ENCODE measurements at places on chromosomes 16 and 17.

GRCh38 chr17:69528035-69528434, 113.5 kb downstream of the MAP2K6 start:
- DNase-seq = no peak

- no peak for DNase-seq
Observed at GRCh38 chr16:75087375-75087979, 29.1 kb downstream of the LDHD start.

DNA sequence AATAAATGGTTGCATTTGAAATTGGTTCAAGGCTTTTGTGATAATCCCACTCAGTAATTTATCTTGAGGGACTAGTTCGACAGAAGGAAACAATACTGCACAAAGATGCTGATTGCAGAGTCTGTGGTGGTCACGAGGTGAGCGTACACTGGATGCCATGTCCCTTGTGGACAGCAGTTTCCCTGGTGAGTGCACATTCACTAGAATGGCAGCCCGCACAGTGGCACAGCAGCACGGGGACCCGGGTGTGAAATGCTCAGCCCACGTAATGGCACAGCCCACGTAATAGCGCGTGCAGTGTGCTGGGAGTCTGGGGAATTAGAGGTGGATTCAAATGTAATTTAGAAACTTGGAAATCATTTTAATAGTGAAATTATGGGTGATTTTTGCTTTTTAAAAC, 154.0 kb downstream of the LGALS9B start:
- no peak for DNase-seq

DNA sequence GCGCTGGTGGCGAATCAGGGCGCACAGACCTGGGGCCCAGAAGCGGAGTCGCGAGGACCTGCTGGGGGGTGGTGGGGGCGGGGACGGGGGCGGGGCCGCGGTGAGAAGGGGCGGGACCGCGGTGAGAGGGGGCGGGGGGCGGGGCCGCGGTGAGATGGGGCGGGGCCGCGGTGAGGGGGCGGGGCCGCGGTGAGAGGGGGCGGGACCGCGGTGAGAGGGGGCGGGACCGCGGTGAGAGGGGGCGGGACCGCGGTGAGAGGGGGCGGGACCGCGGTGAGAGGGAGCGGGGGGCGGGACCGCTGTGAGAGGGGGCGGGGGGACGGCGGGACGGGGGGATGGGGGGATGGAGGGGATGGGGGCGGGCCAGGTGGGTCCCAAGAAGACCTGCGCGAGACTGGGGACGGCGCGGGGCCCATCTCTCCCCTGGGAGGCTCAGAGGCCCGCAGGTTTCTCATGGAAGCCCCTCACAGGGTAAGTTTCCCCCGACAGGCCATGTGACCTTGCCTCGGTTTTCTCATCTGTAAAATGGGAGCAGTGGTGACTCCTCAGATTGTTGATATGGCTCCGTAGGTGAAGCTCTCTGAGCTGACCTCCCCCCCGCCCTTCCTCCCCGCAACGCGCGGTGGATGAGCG, 28.6 kb upstream of the DBNDD1 start:
- DNase-seq = no peak

- no peak for DNase-seq
Observed at GRCh38 chr17:20852239-20852989, 190.4 kb downstream of the USP22 start.

DNA sequence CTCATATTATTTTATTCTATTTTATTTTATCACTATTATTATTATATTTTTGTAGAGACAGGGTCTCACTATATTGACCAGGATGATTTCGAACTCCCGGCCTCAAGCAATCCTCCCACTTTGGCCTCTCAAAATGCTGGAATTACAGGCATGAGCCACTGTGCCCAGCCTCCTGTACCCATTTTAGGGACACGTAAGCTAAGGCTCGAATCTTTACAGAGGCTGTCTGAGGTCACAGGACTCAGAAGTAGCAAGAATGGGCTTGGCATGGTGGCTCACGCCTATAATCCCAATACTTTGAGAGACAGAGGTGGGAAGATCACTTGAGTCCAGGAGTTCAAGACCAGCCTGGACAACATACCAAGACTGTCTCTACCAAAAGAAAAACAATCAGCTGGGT, 12.7 kb upstream of the ABAT start:
- no peak for DNase-seq
